ENCODE measurements at places on chromosomes 4 and X.

DNA sequence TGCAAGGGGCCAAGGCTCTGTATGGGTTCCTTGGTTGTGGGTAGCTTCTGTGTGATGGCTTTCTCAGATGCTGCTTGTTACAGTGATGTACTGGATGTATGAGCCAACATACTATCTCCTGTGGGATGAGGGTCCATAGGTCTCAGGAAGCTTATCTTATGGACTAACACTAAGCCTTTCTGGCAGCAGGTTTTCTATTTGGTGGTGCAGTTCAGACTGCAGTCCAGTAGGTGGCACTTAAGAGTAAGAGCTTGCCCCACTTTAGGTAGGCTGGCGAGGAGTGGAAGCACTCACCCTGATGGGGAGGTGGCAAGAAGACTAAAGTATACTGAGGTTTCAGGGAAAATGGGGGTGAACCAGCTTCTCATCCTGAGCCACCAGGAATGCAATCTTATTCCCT, 306.7 kb upstream of the MAOA start:
- peak; percentile 41 for DNase-seq

DNA sequence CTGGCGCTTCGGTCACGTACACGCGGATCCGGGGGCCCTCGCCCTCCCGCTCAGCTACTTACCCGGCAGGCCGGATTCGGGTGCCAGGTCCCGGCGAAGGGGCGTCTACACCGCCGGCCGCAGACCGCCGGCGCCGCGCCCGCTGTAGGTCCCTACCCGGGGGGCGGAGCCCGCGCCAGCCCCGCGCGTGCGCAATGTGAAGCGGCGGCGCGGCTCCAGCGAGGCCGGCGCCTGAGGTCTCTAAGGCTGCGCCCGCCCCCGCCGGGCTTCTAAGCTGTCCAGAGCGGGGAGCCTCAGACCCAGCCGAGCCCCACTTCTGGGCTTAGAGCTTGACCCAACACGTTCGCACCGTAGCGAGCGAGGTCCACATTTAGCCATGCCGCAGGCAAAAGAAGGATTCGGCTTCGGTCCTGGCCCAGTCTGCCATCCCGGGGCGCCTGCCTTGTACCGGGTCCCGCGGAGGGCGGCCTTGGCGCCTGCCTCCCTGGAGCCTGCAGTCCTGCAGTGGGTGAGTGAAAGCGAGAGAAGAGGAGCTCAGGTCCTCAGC, at the start of gene ZNF518B:
Gene ZNF518B, minus strand, starts transcription at position 172 of the 547 bp plus-strand sequence. CDS start 11,098 bp downstream, outside the sequence.
- peak; percentile 84 for DNase-seq

DNA sequence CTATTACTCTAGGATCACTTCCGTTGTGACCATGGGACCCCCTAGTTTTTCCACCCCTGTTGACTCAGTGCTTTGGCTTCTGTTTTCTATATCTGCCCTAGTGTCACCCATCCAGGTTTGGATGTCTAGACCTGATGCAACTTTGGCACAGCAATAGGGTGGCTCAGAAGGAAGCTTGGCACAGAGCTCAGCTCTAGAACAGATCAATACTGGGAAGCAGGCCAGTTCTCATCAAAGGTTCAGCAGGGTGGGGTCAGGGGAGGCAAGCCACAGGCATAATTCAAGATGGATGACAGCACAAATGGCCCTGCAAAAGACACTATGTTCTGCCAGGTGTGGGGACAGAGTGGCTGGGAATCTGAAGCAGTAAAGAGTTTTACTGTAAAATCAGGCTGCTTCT, 74.2 kb upstream of the EGFL6 start:
- DNase-seq, result no peak

GRCh38 chr4:86757468-86757867, 91.7 kb downstream of the SLC10A6 start:
- no peak for DNase-seq

Measured in CD4-positive, alpha-beta T cell treated with Interleukin-4 for 1 hour (primary cell).